ENCODE measurements at places on chromosomes 2 and 18.

GRCh38 chr2:104849101-104849500 lies 4.8 kb upstream of the POU3F3 start:
- no peak for DNase-seq

- DNase-seq, result no peak
Observed at GRCh38 chr18:69469444-69469919, 68.8 kb downstream of the DOK6 start.

DNA sequence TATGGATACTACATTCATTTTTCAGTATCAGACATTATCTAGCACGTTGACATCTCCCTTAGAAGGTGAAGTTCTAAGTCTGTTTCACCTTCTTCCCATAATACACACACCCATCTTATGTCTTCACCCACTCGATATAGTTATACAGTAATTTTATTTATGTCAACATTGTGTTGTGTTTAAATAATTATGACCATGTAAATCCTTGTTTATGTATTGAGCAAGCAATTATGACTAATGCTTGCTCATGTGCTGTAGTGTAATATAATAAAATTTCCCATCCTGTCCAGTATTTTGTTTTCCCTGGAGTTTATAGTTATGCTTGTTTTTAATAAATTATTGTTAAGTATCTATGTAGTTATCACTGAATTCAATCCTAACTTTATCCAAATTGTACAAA lies 163.2 kb downstream of the MTX2 start:
- DNase-seq, result no peak

DNA sequence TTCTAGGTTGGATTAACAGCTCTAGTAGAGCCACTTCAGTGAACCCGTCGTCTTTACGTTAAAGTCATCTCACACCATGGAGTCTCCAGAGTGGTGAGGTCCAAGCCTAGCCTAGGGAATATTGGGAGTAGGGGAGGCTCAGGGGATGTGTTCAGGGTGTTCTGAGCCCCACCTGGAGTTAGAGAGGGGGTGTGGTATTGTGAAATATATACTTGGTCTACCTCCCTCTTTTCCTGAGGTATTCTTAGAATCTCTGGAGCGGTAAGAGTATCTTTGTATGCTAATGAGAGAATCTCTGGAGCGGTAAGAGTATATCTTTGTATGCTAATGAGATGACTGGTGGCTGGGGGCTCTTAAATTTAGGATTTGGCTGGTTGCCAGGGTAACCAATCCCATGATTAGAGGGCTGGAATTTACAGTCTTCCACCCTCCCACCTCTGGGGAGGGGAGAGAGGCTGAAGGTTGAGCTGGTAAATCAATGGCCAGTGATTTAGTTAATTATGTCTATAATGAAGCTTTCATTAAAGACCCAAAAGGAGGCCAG lies 69.5 kb downstream of the INPP4A start:
- no peak for DNase-seq

DNA sequence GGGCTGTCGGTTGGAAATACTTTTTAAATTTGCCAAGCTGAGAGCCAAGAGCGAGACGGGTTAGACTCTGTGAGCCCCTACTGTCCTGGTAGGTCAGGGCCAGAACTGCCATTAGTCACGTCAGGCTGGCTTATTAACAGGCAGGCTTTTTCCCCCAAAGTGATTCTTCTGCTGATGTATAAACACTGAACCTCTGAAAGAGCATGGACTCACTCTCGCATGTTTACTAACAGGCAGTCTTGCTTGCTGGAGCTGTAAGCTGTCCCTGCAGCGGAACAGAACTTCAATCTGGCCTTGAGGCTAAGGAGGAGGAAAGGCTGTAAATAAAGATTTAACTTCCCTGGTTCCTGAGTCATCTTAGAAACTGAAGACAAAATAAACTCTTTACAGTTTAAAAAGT lies 288.4 kb downstream of the PIEZO2 start:
- DNase-seq, result no peak

DNA sequence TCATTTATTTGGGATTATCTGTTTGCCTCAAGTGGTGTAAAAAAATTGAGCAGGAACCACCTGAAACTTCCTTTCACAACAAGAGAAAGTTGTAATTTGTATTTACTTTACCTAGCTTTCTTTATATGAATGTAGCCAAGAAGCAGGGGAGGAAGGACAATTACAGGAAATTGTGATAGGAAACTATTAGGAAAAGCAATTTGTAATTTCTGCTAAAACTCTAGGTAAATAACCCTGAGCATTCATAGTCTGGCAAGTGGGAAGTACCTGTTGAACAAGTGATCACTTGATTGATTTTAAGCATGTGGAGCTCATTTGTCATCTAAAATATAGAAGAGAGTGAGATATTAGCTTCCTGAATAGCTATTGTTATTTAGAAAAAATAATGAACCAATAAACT lies 5.0 kb downstream of the TFPI start:
- DNase-seq, result no peak

DNA sequence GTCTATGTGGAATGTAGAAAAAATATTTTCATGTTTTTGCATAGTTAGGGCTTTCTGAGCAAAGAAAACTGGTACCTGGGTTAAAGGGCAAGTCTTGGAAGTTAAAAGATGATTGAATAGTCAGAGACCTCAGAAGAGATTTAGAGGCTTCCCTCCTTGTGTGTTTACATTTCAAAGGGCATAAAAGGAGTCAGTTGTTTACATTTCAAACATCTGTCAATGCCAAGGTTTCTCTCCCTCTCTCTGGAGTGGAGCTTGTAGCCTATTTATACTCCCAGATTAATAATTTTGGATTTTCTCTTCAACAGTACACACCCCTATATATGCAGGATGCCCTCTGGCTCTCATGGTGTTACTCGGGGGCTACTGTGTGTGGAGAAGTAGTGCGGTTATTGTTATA lies 8.6 kb downstream of the M1AP start:
- DNase-seq, result no peak

GRCh38 chr2:47195148-47195547 lies 40.0 kb upstream of the STPG4 start:
- no peak for DNase-seq

DNA sequence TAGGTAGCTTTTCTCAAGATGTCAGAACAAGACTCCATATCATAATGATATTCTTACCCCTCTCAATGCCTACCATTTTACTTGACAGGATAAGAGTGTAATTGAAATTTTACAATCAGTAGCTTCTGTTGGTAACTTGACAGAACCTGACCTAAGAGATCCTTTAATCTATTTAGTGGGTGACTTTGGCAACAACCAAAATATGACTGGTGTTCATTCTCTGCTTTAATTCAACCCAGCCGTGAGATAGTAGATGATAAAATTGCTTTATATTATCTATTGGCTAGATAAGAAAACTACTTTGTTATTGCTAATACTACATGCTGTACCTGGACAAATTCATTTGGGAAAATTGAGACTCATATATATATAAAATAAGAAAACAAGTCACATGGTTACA lies 770.2 kb upstream of the NXPH2 start:
- no peak for DNase-seq

- no peak for DNase-seq
Observed at GRCh38 chr2:17470855-17471641, 47.2 kb downstream of the RAD51AP2 start.

DNA sequence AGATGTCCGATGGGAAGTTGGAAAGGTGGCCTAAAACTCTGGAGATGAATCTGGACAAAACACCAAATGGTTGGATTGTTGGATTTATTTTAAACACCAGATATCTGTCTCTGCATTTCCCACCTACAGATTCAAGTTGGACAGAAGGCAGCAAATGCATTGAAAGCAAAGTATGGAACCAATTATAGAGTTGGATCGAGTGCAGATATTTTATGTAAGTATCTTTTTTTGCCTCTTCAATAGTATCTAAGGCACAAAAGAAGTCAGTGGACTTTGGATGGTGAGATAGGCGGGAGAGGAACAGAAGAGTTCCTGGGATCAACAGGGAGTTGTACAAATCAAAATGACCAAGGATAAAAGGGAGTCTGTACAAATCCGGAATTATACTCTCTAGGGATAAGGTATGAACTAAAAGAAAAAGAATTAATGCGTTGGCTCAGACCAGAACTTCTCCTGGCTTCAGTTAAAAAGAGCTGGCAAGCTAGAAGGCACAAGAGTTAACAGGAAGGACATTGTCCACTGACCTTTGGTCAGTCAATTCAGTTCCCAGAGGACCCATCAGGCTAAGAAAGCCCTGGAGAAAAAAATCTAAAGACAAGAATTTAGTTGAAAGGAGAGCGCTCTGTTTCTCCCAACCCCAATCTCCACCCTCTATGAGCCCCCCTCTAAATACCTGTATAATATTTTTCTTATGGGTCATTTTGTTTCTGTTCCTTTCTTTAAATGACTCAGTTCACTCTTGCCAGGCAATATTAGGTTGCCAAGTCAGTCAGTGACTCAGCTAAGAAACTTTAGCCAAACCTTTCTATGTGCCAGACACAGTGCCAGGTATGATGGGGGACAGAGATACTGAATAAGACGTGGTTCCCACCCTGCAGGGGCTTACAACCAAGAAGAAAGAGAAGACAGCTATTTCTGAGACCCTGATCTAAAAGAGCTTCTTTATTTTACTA lies 29.1 kb downstream of the CPO start:
- no peak for DNase-seq
